ENCODE measurements at places on chromosomes 16 and 17.
A peak's percentile ranks its signal among the peaks of the same experiment; 100 is the strongest.

GRCh38 chr17:16325964-16326363 is 27.3 kb downstream of the CENPV start:
- DNase-seq, result no peak

DNA sequence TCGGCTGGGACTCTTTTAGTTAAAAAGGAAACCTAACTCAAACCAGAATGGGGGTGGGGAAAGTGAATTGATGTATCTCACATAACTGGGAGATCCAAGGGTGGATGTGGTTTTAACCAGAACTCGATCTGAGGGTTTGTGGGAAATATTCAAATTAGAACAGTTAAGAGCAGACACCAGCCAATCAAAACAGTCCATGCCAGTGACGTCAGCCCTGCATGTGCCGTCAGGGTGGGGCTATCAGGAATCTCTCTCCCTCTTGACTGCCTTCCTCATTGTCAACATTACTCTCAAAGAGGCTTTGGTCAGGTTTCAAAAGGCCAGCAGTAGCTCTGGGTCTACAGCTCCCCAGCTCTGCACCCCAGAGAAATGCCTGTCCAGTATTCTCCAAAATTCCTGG is 94.2 kb upstream of the HSBP1 start:
- no peak for DNase-seq

- DNase-seq, result peak; percentile 62
Observed at GRCh38 chr16:87560428-87561199, 41.7 kb upstream of the JPH3 start.

GRCh38 chr17:63927464-63928171 is 4.5 kb downstream of the CD79B start:
- DNase-seq, result no peak

- DNase-seq, result no peak
Observed at GRCh38 chr17:75908201-75908600, 3.5 kb upstream of the MRPL38 start.

DNA sequence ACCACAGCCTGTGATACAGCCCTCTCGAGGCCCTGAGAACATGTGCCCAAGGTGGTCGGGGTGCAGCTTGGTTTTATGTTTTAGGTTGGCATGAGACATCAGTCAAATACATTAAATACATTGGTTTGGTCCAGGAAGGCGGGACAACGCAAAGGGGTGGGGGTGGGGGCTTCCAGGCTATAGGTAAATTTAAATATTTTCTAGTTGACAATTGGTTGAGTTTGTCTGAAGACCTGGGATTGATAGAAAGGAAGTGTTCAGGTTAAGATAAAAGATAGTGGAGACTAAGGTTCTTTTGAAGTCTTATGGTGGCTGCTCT is 1.2 kb upstream of the ZKSCAN2 start:
- peak; percentile 22 for DNase-seq

DNA sequence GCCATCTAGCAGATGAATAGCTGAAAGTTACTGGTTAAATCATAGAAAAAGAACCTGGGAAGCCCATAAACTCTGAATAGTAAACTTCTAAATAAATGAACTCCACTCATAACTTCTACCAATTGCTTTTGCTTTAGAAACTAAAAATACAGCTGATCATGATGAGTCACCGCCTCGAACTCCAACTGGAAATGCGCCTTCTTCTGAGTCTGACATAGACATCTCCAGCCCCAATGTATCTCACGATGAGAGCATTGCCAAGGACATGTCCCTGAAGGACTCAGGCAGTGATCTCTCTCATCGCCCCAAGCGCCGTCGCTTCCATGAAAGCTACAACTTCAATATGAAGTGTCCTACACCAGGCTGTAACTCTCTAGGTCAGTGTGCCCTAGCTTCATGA is 9.7 kb downstream of the KAT7 start:
- DNase-seq, result peak; percentile 12

DNA sequence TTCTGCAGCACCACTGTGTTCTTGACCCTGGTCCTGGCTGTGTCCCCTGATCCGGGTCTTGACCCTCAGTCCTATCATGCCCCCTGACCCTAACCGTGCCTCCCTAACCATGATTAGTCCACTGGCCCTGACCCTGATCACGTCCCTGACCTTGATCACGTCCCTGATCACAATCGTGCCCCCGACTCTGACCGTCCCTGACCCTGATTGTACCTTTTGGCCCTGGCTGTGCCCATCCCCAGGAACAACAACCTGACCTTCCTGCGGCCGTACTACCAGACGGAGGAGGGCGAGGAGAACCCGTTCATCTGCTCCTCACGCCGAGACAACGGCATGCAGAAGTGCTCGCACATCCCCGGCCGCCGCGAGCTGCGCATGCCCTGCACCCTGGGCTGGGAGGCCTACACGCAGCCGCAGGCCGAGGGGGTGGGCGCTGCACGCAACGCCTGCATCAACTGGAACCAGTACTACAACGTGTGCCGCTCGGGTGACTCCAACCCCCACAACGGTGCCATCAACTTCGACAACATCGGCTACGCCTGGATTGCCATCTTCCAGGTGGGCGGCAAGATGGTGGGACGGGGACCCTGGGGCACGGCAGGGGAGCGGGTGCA is 24.9 kb downstream of the TPSG1 start:
- DNase-seq, result no peak

DNA sequence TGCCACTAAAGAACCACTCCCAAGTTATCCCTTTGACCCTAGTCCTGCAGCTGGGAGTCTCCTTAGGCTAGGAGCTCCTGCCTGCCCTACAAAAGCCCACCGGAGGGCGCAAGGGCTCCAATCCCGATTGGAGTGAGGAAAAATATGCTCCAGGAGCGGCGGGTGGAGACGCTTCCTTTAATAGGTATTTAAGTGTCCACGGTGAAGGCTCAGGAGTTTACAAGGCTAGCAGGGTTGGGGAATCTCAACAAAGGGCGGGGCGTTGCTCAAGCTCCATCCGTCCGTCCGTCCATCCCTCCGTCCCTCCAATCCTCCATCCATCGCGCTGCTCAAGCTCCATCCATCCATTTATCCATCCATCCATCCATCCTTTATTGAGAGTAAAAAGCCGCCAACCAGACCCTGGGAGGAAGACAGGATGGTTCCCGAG is 556 bp upstream of the SPNS1 start:
- DNase-seq, result peak; percentile 46

GRCh38 chr17:81277946-81278693 is 17.0 kb downstream of the SLC38A10 start:
- DNase-seq, result no peak

- no peak for DNase-seq
Observed at GRCh38 chr17:41178843-41179616, 1.0 kb upstream of the KRTAP4-2 start.

- DNase-seq, result no peak
Observed at GRCh38 chr16:64159976-64160375, 961.9 kb downstream of the CDH11 start.

DNA sequence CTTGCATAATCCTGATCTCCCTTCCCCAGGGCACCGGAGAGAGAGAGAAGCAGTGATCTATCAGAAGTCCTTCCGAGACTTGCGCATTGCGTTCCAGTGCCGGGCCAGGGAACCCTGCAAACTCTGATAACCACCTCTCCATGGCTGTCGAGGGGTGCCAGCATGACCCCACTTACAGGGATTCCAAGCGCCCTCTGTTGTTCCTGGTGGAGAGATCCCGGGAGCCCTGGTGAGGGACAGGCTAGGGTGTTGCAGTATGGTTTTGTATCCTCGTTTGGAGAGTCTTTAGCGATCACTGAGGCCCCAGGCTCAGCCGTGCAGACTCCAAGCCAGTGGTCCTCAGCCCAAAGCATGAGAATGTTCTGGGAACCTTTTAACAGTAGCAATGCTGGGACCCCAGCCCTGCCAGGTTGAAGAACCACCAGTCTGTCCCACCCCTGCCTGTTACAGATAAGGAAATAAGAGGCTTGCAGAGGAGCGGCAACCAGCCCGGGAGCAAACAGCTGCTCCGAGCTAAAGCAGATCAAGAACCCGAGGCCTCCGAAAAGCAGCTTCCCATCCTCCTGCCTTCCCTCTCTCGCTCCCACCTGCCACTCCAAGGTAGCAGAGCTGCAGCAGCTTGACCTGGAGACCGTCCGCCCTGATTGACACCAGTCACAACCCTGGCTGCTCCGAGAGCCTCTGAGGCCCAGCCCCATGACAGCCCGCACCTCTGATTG is 150.3 kb upstream of the RPL38 start:
- DNase-seq, result no peak

DNA sequence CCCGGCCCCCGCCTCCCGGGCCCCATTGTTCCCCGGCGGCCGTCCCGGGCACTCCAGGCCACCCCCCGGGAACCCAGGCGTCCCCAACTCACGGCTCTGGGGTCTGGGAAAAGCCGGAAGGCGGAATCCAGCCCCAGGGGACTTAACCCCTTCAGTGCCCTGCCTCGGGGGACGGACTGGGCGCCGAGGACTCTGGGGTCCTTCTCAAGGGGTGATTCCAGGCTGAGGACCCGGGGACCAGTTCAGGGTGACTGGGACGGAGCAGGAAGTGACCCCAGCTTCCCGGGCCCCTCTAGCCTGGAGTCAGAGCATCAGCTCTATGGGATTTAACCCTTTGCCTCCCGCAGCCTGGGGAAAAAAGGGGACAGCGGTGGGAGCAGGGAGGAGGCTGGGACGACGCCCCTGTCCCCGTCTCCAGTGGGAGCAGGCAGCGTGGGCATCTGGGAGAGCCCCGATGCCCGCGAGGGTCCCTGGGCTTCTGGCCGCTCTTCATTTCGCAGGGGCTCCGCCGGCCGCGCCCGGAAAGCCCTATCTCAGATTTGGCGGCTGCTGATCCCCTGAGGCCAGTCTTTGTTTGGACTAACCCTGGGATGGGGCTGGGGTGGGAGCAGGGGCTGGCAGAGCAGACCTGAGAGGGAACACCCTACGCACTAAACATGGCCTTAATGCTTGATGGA is at the start of gene ZNF629:
TSS of gene ZNF629 (minus strand) at position 270 of the 677 bp plus-strand sequence. CDS start 2,723 bp downstream, outside the sequence.
- peak; percentile 44 for DNase-seq

- no peak for DNase-seq
Observed at GRCh38 chr16:87236516-87237115, 80.6 kb downstream of the C16orf95 start.

DNA sequence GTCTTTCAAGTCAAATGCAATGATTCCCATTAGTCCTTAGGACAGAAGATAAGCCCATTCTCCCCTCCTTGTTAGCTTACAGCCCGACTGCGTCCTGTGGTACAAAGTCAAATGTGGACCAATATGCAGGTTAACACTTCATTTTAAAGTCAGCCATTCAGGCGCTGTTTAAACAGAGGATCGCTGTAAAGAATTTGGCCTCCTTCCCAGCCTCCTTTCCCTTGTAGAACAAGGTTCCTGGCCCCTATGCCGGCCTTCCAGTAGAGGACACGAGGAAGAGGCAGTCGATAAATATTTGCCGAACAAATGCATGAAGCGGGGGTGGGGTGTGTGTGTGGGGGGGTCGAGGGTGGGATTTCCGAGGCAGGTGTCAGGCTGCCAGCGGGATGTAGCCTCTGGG is 4.3 kb downstream of the SDK2 start:
- no peak for DNase-seq

DNA sequence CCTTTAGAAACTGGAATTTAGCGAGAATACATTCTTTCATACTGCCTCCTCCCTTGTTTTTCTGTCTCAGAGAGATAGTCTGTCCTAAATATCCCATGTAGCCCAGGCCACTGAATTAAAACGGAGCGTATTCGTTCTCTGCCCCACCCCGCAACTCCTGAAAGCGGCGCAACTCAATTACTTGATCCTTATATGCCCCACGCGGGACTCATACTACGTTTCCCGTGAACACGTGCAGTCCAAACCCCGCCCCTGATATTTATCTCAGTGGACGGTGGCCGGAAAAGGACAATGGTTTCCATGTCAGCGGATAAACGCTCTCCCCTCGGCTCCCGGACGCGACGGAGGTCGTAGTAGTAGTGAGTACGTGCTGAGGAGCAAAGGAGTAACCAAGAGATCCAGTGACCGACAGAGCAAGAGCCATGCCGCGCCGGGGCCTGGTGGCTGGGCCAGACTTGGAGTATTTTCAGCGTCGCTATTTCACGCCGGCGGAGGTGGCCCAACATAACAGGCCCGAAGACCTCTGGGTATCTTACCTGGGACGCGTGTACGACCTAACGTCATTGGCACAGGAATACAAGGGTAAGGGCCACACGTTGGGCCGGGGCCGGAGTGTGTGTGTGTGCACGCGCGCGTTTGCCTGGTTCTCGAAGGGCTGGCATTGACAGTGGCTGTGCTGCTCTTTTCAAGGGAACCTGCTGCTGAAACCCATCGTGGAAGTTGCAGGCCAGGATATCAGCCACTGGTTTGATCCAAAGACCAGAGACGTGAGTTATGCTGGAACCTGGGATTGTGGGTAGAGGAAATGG is at the start of gene CYB5D1:
TSS of gene CYB5D1 (plus strand) at position 291 of the 809 bp plus-strand sequence. CDS start at position 423, 132 bp downstream.
- DNase-seq, result peak; percentile 92

DNA sequence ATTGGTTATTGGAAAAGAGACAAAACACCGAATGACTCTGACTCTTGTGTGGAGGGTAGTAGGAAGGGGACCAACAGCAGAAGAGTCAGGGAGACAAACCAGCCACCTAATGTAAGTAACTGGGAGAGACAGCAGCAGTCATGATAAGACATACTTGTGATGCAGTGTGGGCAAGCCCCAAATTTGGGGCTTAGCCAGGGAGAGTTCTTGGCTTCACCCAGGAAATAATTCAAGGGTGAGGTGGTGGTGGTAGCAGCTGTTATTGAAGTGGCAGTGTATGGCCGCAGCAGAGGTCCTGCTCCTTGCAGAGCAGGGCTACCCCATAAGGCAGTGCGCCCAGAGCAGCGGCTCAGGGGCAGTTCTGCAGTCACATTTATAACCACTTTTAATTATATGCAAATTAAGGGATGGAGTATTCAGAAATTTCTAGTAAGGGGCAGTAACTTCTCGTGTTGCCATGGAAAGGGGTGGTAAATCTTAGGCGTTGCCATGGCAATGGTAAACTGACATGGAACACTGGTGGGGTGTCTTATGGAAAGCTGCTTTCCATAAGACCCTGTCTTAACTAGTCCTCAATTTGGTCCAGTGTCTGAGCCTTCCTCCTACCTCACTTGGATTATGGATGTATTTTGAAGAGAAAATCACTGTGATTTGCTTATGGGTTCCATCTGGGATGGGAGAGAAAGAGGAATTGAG is 317.1 kb downstream of the PHKB start:
- no peak for DNase-seq

GRCh38 chr17:9842057-9842758 is 16.5 kb downstream of the GLP2R start:
- no peak for DNase-seq

- DNase-seq, result peak; percentile 84
Observed at GRCh38 chr17:39547713-39548478, 59.8 kb downstream of the NEUROD2 start.

GRCh38 chr17:17810084-17810894 is 26.5 kb downstream of the SREBF1 start:
- no peak for DNase-seq

DNA sequence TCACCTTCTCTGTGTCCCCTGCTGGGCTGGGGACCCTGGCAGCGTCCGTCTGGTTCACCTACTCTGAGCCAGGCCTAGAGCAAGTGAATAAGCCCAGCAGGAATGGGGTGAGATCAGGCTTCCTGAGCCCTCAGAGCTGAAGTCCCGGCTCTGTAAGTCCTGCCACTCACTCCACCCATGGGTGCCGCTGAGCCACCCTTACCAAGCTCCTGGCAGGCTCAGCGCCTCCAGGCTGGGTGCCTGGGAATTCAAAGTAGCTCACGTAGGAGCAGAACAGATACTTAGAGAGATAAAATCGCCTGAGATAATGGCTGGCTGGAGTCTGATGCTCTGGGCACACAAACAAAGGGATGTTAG is 9.8 kb upstream of the LASP1NB start:
- no peak for DNase-seq

- DNase-seq, result no peak
Observed at GRCh38 chr17:34474706-34475105, 104.7 kb upstream of the TMEM132E start.

GRCh38 chr17:77597418-77598240 is 360.9 kb upstream of the TNRC6C start:
- DNase-seq, result no peak

Data from activated CD4-positive, alpha-beta T cell treated with anti-CD3 and anti-CD28 coated beads for 48 hours (primary cell).